Stimulated activated CD8-positive, alpha-beta memory T cell treated with anti-CD3 and anti-CD28 coated beads, Interleukin-15, amount 100 ng/mL, for 1 hour (primary cell): ENCODE measurements at places on chromosomes 3 and 15.

DNA sequence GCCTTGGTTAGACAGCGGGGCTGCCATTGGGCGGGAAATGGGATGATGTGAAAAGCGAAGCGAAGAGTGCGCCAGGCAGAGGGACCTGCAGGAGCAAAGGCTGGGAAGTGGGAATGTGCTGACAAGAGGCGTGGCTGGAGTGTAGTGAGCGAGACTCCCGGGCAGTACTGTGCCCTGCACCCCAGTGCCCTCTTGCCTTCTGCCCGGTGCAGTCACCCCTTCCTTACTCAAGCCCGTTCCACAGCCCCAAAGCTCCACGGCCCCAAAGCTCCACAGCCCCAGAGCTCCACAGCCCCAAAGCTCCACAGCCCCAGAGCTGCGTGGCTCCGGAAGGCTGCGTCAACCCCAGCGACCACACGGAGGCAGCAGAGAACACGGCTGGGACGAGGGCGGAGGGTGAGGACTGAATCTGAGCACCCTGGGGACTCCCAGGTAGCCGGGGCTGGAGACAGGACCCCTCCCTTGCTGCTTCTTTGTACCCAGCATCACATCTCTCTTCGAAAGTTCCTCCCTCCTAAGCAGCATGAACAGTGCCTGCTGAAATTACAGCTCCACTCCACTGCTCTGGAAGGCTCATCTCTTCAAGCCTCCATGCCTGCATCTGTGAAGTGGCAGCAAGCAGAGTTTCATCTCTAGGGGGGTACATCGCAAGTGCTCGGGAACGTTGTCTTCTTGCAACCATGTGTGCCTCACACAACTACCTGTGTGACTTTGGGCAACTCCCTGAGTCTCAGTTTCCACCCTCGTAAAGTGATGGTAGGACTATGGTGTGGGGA is 108.9 kb downstream of the FBLN2 start:
- peak; percentile 48 for DNase-seq

DNA sequence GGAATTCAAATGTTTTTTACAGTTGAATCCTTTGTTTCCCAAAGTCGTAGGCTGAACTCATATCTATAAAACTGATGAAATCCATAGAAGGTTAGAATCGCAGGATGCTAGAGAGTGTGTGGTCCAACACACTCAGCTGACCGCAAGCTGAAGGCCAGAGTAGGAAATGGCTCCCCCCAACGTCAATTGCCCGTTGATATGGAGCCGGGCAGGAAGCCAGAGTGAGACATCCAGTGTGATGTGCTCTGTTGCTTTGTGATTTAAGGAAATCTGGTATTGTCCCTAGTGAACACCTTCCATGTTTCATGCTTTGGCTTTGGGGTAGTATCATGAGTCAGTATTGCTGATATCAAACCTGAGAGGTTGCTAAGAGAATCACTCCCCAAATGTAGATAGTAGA is 5.8 kb upstream of the MEX3B start:
- DNase-seq, result no peak

- no peak for DNase-seq
Observed at GRCh38 chr3:182636646-182637045, 156.7 kb upstream of the ATP11B start.

DNA sequence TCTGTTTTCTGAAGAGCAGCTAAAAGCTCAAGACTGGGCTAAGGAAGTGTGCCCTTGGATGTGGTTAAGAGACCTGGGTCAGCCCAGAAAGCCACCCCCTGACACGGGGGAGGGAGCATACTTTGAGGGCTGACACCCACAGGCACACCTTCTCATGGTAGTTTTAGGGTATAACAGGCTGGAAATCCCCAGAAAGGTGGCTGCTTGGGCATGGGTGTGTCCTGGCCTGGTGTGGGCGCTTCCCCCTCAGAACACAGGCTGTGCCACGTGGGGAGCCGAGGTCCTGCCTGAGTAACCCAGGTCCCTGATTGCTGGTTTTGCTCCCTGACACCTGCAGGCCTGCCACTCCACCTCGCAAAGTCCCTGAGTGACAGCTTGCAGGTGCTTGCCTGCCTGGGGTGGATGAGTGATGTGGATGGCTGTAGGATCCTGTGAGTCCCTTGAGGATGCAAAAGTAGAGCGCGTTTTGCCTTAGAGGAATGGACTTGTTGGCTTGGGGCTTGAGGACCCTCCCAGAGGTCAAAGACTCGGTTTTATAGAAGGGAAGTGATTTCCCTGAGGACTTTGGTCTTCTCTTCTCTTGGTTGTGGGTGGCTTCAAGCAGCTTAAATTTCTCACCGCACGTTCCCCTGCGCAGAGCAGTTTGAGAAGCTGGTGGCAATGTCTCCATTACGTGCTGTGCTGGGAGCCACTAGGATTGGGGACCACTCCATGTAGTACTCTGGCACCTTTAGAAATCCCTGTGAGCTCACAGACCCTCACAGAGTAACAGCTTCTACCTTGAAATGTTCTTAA is 94.4 kb downstream of the DNASE1L3 start:
- peak; percentile 18 for DNase-seq

DNA sequence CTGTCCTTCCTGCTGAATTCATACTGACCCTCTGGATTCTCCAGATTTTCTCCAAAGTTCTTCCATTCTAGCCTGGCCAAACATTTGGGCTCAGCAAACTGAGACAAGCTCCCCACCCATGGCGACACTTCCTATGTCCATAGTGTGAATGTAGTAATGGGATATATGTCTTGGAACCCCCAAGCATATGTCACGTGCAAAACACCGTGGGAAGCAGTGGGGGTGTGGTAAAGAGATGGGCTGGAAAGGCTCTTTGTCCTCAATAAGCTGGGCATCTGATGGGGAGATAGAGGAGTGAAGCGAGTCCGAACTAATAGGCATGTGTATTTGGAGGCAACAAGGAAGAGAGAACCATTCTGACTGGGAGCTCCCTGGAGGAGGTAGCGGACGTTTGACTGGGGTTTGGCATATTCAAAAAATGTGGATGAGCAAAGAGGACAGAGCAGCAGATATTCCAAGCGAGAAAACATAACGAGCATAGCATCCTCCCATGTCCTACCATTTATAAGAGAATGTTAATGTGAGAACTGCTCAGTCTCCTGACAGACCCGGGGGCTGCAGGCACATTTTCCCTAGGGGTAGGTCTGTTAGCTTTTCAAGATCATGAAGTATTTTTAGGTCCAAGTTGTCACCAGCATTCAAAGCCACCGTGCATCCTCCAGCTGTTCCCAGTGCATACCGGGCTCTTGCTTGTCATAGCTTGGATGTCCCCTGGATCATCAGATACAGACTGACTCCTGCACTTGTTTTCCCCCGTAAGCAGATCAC is 25.6 kb downstream of the TPM1 start:
- DNase-seq, result no peak

DNA sequence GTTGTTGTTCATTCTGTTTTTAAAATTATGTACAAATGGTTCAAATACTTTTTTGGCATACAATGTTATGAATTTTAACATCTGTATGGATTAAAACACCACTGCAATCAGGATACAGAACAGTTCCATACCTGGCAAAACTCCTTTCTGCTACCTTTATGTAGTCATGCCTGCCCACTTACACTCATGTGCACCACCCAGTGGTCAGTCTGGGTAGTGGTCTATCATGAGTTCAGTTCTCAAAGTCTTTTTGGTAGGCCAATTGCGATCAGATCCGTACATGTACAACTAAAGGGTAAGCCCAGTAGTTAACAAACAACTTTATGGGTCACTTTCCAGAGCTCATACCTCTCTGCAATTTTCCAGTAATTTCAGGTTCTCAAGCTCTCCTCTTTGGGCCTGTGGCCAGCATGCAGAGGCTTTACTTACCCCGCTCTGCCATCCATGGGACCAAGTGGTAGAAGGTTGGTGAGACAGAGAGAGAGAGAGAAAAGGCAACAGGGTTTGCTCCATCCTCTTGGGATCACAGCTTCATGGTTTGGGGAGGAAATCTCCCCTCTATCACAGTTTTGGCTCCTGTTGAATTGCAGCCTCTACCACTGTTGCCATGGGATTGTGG is 63.9 kb upstream of the FAM98B start:
- DNase-seq, result peak; percentile 37

DNA sequence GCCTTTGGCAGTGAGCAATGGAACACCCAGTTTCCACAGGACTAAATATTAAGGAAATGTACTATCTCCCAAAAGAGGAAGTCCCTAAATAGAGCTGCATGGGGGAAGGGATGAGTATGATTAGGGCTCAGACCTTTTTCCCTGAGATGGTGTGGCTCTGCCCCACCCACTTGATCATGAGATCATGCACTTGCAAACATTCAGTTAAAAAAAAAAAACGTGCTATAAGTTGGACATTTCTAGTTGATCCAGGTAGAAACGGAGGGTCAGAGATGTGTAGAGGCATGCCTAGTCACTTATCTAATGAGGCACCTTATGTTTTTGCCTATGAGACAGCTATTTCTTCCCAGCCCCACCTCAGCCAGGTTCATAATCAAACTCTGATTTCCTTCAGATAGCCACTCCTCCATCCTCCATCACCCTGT is 24.5 kb upstream of the SSR3 start:
- no peak for DNase-seq

DNA sequence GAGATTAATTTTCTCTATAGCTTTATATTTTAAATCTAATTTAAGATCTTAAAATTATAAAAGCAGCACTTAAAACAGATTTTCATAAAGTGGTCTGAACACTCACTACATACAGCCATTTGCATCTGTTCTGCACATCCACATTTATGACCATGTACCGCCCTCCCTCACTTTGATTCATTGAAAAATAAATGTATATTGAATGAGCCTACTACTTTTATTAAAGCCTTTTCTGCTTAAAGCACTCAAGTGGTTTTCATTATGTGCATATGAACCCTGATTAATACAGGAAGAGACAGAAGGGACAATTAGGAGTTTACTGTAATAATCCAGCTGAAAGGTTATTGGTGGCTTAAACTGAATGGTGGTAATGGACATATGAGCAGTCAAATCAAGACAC is 129.4 kb downstream of the DLG1 start:
- DNase-seq, result no peak

GRCh38 chr3:55180161-55180560 is 252.3 kb upstream of the LRTM1 start:
- DNase-seq, result no peak

DNA sequence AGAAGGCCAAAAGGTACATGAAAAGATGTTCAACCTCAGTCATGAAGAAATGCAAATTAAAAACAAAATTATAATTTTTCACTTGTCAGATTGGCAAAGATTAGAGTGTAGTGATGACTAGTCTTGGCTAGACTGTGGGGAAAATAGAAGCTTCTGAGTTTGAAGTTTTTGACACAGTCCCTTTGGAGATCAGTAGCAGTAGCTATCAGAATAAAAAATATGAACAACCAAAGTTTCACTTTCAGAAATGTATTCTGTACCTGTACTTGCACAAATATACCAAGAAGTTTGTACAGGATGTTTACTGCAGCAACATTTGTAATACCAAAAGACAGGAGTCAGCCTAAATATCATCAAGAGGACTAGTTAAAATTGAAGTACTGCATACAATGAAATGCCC is 14.1 kb downstream of the ATP2C1 start:
- DNase-seq, result no peak

GRCh38 chr3:172272698-172273097 is 175.6 kb downstream of the GHSR start:
- DNase-seq, result no peak

DNA sequence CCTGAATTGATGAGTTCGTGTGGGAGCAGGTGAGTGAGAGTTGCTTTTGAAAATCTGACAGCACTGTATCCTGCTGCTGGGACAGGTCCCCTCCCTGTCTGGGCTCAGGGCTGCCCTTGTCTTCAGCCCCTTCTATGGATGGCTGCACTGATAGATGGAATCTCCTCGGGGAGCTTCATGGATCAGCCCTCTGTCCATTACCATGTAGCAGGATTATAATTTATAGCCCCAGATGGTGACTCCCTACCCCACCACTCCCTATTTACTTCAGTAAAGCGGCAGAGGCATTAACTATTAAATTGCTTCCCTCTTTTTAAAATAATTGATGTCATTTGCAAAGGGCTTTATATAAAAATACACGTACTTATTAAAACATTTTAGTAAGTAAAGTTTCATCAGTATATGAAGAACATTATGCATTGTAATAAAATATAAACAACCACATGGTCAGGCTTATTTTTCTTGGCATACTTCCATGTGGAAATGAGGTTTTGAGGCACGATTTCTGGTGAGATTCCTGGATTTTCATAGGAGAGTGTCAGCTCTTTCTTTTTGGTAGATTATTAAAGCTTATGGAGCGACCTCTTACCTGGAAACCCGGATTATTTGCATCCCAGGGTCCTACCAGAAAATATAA is 38.5 kb downstream of the MAP3K13 start:
- no peak for DNase-seq

- no peak for DNase-seq
Observed at GRCh38 chr3:150421799-150422548, 13.9 kb downstream of the TSC22D2 start.

- DNase-seq, result no peak
Observed at GRCh38 chr15:49380912-49381311, 42.1 kb upstream of the FGF7 start.

GRCh38 chr3:38114875-38115644 is 21.9 kb downstream of the ACAA1 start:
- DNase-seq, result no peak

DNA sequence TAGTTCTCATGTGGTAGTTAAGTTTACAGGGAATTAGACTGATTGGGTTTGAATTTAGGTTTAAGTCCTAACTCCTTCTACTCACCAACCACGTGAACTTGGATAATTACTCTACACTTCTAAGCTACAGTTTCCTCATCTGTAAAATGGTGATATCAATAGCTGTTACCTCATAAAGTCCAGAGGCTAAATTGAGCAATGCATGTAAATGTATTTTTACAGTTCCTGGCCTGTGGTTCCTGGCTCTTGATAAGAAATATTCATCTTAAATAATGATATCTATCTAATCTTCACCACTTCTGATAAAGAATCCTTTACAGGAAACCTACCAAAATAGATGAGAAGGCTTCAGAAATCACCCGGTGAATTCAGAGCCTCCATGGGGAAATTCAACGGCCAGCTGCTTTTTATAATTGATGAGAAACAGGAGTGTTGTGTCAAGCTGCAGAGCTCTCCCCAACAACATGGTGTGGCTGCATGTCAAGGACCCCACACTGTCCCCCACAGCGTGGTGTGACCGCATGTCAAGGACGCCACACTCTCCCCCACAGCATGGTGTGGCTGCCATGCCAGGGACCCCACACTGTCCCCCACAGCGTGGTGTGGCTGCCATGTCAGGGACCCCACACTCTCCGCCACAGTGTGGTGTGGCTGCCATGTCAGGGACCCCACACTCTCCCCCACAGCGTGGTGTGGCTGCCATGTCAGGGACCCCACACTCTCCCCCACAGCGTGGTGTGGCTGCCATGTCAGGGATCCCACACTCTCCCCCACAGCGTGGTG is 80.8 kb upstream of the PEX5L start:
- no peak for DNase-seq

DNA sequence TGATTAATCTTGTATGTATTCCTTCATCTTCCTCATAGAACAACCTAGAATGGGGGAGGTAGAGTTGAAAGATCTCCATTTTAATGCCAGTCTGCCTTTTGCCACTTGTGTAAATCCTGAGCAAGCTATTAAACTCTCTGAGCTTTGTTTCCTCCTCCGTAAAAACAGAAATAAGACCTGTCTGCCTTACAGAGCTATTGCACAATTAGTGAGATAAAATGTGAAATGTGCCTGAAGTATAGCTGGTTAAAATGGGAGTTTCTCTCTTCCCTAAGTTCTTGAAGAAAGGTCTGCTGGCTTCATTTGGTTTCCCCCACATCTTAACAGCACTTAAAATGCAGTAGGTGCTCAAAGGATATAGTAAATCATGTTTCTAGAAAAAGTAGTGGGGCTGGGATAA is 19.0 kb downstream of the ALDH1A2 start:
- no peak for DNase-seq
